ENCODE measurements at places on chromosomes 4 and X.

DNA sequence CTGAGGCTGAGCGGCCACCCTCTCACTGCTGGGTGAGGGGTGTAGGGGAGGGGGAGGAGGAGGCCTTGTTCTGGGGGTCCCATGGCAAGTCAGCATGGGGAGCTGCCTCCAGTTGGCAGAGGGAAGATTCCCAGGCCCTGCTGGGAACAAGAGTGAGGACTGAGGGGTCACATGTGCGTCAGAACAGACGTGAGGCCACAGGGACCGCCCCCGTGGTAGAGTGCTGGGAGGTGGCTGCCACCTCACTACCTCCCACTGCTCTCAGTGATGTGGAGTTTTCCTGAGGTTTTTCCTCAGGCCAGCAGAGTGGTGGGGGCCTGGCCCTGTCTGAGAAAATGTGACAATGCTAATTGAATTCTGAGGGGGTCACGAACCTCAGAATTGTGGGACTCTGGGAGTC lies 568 bp downstream of the MAGEC1 start:
- DNase-seq = no peak

DNA sequence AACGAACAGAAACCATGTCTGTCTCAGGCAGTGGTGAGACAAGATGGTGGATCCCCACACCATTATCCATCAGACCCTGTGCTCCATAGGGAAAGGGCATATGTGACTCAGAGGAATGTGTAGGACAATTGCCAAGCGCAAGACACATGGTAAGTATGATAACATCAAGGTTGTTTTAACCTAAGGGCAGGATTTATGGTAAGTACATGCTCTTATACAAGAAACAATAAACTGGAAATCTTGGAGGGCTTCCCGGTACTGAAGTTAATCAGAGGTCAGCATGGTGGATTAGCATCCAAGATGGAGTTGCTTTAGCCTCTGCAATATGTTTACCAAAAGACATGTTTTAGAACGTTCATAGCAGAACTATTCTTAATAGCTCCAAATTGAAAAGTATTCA lies 355.0 kb downstream of the PPP1R2C start:
- DNase-seq = no peak

GRCh38 chrX:10175319-10175871 lies 18.6 kb downstream of the CLCN4 start:
- DNase-seq = no peak

GRCh38 chr4:155445306-155445705 lies 68.5 kb upstream of the MAP9 start:
- DNase-seq = no peak

- DNase-seq = no peak
Measured at GRCh38 chr4:41613386-41613785, 75.4 kb downstream of the LIMCH1 start.

DNA sequence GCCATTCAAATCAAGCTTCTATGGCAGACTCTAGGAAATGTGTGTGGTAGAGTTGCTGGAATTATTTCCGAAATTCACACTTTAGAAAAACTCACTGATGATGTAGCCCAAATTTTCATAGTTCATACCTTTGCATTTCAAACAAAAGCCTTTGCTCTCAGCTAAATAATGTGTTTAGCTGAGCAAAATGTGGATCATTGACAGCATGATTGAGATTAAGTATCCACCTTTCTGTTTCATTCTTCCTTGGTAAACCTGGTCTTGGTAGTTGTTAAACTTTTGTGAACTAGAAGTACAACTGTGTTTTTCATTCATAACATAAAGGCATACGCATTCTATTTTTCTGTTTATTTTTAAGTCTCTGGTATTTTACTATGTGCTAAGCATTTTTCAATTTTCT lies 7.2 kb downstream of the PCDH7 start:
- DNase-seq = no peak
